ENCODE measurements at places on chromosomes 12 and 14.
A peak's percentile ranks its signal among the peaks of the same experiment; 100 is the strongest.

GRCh38 chr12:25707056-25707455 is 154.0 kb upstream of the LMNTD1 start:
- no peak for DNase-seq

GRCh38 chr14:49673586-49673985 is 14.4 kb downstream of the POLE2 start:
- no peak for DNase-seq

DNA sequence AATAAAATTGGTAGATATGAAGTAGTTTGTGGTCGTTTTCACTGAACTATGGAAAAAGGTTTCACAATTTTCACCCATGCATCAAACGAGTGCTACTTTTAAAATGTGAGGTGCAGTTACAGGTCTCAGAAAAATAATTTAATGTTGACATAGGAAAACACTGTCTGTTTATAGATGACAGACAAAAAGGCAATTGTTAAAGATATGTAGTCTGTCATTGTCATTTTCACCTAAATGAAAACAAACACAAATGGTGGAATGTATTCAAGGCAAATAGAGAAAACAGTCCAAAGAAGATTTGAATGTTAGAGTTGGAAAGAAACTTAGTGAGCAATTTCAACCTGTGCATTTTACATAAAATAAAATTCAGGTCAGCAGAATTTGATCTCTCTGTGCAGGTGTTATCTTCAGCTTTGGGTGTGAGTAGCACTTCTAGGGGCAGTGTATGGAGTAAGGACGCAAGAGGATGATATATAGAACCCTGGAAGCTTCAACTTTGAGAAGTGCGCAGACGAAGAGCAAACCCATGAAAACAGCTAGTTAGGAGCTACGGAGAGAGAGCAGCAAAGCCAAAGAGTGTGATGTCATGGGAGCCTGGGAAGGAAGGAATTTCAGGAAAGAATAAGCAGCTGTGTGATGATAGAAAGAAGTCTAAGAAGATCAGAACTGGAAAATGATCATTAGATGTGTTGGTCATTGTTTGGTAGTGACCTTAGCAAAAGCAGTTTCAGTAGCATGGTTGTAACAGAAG is 6.2 kb downstream of the RERG start:
- no peak for DNase-seq

DNA sequence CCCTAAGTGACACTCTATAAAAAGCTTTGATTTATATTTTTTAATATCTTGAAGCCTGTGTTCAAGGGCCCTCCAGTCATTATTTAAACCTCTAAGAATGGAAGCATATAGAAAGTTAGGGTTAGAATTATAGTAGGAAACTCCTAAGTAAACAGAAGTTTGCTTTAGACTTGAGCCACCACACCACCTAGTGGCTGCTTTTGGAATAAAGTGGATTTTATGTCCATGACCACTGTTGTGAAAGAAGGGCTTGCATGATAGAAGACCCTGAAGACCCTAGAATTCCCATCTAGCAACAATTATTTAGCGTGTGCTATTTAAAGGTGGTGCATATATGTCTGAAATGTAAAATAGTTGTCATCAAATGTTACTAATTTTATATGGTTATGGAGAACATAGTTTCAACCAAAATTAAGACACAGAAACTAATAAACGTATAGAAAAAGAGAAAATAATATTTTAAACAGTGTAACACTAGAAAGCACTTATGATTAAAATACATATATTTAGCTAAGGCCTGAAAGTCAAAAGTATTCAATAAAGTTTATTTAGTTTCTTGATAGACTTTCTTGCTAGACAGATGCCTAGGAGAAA is 21.3 kb downstream of the LRRIQ1 start:
- DNase-seq: peak; percentile 41

DNA sequence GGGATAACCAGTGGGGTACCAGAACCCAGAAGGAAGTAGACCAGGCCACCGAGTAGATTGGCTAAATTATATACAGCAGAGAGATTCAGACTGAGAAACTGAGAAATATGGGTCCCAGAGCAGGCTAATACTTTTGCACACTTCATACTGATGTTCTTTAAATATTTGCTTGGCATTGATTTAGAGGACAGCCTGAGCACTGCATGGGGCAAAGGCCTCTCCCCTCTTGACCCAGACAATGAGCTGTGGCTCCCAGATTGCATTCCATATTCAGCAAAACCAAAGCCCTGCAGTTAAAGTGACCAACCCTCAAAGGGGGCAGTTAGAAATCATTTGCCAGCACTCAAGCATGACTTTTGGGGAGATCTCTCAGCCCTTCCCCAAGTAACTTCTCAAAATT is 279.2 kb downstream of the SUDS3 start:
- no peak for DNase-seq

- no peak for DNase-seq
These were observed 1.5 kb downstream of the FBLN5 start for GRCh38 chr14:91945751-91946621.

DNA sequence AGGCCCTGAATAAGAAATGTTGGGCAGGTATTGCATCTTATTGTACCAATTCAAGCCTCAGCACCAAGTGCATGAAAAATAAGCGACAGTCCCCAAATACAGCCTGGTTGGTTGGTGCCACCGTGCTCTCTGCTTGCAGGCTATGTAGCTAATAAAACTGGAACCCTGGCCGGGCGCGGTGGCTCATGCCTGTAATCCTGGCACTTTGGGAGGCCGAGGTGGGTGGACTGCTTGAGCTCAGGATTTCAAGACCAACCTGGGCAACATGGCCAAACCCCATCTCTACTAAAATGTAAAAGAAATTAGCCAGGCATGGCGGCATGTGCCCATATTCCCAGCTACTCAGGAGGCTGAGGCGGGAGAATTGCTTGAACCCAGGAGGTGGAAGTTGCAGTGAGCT is 25.5 kb downstream of the FOXN3 start:
- DNase-seq: no peak

DNA sequence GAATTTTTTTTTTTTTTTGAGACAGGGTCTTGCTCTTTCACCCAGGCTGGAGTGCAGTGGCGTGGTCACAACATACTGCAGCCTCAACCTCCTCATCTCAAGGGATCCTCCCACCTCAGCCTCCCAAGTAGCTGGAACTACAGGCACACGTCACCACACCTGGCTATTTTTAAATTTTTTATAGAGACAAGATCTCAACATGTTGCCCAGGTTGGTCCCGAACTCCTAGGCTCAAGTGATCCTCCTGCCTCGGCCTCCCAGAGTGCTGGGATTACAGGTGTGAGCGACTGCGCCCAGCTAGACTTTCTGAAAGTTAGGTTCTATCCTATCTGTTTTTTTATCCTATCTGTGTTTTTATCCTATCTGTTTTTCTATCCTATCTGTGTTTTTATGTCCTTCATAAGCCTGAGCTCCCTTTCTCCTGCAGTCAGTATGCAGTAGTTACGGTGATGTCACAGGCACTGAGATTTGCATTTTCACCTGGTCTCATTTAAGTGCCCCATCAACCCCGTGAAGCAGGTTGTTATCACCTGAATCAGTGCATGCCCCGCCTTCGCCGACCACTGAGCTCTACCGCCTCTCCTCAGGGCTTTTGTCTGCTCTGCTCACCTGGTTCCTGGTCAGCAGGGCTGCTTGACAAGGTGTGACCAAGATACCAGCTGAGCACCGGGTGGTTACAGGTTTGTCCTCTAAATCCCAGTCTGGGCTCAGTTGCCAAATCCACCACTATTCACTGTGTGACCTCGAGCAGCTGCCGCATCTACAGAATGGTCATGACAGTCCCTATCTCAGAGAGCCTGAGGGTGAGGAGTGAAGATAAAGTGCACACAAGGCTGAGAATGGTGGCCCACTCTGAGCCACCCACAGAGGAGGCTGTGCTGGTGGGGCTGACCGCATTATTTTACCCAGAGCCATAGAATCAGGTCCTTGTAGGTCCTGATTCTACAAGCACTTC is 33.1 kb downstream of the SYNDIG1L start:
- DNase-seq: no peak

DNA sequence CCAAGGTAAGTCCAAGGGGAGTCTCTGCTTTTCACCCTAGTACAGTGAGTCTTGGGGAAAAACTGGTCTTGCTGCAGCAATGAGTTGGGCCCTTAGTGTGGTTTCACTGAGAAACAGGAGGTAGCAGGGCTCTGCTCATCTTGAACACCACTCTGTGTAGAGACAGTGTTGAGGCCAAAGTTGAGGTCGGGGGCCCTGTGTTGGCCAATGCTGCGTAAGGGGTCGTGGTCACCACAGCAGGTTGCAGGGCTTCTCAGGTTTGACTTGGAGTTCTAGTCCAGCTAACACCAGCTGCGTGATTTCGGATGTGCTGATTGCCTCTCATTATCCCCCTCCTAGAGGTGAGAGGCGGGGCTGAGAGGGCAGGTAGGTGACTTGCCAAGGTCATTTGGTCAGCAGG is 807.5 kb downstream of the VRK1 start:
- no peak for DNase-seq

- no peak for DNase-seq
These were observed 178.7 kb upstream of the SOX5 start for GRCh38 chr12:24127919-24128721.

DNA sequence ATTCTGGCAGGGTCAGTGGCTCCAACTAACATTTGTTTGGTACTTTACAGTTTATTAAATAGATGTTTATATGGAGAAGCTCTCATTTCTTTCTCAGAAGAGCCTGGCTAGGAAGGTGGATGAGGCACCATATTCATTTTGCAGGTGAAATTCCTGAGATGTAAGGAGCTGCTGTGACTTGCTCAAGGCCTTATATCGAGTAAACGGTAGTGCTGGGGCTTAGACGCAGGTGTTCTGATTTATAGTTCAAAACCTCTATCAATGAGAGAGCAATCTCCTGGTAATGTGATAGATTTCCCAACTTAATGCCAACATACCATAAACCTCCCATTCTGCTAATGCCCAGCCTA is 42.3 kb downstream of the DAD1 start:
- DNase-seq: no peak

DNA sequence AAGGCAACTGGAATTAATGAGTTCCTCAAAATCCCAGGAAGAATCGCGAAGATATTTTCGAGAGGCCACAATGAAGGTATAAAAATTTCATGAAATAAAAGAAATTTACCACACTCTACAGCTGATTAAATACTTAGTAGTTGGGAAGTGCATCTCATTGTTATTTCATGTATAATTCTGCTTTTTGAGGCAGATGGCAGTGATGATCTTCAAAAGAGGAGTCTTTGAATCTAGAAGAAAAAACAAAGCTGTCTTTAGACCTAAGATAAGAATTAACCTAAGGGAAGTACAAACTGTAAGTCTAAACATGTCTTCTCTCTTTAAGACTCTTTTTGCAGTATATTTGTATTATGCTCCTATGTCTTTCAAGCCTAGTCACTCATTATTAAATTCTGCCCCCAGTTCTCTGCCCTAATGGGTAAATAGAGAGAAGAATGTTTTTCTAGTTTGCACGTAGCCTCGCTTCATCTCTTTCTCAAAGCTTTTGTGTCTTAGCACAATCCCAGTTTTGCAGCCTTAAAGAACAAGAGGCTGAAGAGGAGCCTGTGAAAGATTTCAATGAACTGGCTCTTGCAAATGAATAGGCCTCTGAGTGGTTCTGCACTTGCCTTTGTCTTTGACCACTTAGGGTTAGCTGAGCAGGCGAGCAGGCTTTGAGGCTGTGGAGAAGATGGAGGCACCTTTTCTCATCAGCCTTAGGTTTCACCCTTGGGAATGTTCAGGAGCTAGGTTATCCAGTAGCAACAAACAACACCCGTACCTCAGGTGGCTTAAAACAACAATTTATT is 32.7 kb downstream of the CFAP54 start:
- no peak for DNase-seq

- DNase-seq: no peak
These were observed 3.9 kb downstream of the STAC3 start for GRCh38 chr12:57247041-57247440.

DNA sequence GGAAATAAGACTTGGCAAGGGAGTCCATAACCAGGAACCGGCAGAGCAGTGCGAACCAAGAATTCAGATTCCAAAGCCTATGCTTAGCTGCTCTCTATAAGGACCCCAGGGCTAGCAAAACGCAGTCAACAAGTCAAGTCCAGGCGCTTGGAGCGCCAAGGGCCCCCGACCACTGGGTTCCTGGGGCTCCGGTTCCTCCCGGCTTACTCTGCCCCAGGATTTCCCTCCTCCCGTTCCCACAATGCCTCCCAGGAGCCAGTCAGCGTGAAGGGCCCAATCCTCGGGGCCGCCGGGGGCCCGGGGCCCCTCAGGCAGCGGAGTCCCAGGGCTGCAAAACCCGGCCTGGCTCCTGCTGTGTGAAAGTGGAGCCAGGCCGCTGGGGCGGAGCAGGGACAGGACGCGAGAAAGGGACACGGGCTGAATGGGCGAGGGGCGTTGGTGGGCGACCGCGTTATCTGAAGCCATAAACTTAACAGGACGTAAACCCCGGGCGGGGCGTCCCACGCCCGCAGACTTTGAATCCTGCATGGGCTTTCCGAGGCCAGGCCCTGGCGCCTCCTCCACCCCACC is 1.5 kb downstream of the KRT8 start:
- no peak for DNase-seq

- DNase-seq: no peak
These were observed 75.8 kb upstream of the SOX5 start for GRCh38 chr12:24025153-24025798.

DNA sequence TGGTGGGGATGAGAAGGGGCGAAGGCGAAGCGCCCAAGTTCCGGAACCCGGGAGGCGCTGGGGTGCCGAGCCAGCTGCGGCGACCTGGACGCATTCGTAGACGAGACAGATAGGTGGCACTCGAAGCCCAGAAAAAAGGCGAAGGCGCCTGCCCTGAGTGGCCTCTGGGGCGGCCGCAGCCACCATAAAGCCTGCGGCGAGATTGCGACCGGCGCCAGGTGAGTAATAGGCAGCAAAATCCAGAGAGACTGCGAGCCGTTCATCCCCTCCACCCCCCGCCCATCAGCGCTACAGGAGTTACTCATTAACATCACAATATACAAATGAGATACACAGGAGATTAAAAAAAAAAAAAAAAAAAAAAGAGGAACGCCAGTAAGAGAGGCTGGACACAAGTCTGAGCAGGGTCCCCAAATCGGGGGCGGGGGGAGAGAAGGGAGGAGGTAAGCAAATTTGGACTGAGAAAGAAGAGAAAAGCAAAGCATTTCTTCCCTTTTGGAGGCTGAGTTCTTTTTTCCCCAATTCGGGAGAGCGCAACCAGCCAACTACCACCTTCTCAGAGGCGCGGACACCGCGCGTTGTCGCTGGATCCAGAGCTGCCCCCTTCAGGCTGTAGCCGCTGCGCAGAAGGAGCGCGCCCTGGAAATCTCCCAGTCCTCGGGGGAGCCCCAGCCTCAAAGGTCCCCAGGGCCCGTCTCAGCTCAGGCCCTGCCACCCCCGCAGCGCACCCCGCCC is 15.7 kb downstream of the TBX3 start:
- DNase-seq: no peak

GRCh38 chr12:11228296-11228879 is 41.1 kb downstream of the PRB3 start:
- no peak for DNase-seq

DNA sequence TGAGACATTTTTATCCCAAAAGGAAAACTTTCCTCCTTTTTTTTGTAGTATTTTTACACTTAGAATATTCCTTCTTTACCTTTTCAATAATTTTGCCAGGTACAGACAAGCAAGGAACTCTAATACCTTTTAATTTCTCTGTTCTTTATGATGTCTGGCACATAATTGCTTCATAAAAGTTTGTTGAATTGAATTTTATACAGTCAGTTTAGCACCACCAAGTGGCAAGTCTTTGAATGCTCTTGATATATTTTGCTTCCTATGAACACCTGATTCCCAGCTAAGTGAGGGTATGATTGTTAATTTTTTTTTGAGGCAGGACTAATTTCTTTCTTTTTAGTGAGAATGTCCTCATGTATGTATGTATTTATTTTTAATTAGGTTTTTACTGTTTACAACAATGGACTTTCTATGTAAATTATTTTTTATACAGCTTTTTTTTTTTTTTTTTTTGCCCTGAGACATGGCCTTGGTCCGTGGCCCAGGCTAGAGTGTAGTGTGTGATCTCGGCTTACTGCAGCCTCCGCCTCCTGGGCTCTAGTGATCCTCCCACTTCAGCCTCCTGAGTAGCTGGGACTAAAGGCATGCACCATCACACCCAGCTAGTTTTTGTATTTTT is 6.9 kb downstream of the TBC1D15 start:
- no peak for DNase-seq

All from KG1 (cell line).